ENCODE measurements at places on chromosomes 3 and 15.

GRCh38 chr3:63998852-63999754 lies 24.2 kb downstream of the PSMD6 start:
- no peak for DNase-seq

- no peak for DNase-seq
Observed at GRCh38 chr15:42419369-42419768, 60.1 kb downstream of the CAPN3 start.

DNA sequence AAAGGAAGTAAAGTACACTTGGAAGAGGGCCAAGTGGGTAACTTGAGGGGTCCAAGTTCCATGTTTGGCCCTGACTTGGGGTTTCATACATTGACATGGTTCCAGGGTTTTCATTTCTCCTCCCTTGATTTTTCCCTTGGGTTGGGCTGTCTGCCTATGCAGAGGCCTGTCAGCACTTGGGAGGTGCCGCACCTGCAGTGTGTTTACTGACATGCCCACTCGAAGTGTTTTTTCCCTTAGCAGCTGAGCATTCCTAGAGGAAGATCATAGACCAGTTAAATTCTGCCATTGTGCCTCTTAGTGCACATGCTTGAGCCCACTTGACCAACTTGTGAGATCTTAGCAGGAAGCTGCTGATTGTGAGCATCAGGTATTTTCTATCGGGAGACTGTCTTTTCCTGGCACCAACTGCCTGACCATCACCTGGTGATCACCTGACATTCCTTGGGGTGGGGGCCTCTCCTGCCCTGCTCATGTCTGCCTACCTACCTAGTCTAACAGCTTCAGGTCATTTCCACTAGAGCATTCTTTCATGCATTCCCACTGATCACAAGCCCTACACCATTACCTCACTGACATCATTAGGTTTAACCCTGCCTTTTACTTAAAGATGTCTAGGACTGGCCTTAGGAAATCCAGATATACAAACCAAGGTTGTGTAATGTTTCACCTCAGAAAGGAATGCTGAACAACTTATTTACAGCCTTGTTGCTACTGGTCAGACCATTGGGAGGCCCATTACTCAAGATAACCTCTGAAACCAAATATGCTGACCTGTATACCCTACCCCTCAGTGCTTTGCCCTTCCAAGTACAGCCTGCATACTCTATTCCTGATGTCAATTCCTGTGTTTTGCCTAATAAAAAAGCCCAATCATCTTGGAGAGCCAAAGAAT lies 68.3 kb downstream of the CD47 start:
- DNase-seq = no peak

DNA sequence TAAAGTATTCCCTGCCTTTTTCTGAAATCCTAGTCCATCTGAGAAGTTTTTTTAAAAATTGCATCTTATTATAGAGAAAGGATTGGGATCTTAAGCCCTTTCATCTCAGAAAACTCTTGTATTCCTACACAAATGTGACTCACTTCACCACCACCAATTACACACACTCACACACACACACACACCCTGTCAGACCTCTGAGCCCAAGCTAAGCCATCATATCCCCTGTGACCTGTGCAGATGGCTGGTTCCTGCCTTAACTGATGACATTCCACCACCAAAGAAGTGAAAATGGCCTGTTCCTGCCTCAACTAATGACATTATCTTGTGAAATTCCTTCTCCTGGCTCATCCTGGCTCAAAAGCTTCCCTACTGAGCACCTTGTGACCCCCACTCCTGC lies 1181.9 kb downstream of the ROBO2 start:
- no peak for DNase-seq
